Activated CD4-positive, alpha-beta T cell treated with anti-CD3 and anti-CD28 coated beads, Interleukin-2, amount 50 U/mL, for 1 hour (primary cell): ENCODE measurements at places on chromosomes 5 and 9.

DNA sequence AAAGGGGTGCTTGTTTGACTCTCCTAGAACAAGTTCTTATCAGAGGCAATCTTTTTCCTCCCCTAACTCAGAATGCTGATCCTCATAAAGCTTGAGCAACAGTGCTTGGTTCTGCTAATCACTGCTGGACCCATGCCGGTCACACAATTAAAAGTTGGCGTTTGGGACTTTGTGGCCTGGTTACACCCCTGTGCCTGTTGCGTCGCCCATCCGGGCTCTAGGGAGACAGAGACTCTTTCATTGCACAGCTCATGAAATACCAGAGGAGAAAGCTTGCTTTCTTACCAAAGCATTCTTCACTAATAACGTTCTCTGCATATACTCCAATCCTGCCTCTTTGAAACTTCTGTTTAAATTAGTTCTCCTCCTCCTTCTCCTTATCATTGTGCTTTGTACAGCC is 301.1 kb downstream of the NR3C1 start:
- DNase-seq = no peak

- DNase-seq = no peak
Observed at GRCh38 chr5:137273511-137273910, 225.6 kb downstream of the SPOCK1 start.

DNA sequence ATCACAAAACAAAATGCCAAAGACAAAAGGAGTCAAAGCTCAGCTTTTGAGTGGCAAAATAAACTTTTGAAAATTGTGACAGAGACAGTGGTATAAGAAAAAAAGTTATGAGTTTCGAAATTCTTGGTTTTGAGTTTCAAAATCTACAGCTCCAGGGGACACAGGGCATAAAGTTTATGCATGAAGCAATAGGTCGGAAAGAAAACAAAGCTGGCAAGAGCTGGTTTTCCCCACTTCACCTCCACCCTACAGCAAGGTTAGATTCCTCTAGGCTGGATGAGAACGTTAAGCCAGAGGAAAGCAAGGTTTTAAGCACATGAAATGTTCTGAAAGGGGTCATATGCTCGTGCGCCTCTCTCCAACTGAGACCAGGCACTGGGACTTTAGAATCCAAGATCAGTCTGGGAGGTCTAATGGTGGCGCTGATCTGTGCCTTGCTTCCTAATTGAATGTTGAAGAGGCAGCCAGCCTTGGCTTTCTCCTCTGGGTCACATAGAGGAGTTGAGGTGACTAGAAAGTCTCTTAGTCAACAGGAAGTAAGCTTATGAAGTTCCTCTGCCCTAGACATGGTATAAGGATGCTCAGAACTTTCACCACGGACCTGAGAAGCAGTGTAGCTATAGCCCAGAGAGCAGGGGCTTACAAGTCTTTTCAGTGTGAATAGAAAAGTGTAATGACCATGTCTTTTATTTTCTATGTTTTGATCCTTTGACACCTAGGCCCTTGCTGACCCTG is 167.7 kb upstream of the DMAC1 start:
- DNase-seq = no peak

DNA sequence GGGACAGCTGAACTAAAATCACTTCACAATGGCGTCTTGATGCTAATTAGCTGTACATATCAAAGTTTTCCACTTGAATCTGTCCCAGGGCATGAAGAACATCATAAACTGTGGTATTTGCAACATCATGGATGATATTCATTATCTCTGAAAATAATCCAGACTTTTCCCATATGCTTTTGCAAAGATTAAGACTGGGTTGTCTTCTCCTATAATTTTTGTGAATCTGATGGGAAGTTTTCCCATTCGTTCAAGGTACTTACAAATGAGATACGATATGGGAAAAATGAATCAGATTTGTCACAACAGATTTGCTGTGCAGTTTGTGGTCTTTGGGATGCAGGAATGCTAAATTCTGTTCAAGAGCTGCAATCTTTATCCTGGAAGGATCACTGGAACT is 17.4 kb upstream of the ADAMTS16 start:
- DNase-seq = no peak

GRCh38 chr9:130285271-130285670 is 19.7 kb downstream of the HMCN2 start:
- DNase-seq = no peak

DNA sequence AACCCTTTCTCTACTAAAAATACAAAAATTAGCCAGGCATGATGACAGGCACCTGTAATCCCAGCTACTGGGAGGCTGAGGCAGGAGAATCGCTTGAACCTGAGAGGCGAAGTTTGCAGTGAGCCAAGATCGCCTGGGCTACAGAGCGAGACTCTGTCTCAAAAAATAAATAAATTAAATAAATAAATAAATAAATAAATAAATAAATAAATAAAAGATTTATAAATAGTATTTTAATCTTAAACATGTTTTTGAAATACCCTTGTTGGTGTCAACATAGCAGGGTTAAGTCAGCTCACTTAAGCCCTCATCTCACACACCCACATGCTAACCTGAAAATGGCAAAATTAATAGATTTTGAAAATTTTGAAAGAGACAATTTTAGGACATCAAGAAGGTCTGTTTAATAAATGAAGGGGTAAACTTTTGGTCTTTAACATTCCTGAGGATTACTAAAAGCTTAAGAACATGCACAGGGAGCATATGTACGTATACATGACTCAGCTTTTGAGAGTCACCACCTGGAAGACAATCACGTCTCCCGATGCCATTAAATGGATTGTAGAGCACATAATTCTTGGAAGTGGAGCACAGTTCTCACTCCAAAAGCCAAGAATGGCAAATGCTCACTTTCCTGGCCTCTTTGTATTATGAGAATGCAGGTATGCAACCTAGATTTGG is 202.5 kb downstream of the GDNF start:
- no peak for DNase-seq

GRCh38 chr9:123191680-123192079 is 76.7 kb downstream of the STRBP start:
- no peak for DNase-seq

DNA sequence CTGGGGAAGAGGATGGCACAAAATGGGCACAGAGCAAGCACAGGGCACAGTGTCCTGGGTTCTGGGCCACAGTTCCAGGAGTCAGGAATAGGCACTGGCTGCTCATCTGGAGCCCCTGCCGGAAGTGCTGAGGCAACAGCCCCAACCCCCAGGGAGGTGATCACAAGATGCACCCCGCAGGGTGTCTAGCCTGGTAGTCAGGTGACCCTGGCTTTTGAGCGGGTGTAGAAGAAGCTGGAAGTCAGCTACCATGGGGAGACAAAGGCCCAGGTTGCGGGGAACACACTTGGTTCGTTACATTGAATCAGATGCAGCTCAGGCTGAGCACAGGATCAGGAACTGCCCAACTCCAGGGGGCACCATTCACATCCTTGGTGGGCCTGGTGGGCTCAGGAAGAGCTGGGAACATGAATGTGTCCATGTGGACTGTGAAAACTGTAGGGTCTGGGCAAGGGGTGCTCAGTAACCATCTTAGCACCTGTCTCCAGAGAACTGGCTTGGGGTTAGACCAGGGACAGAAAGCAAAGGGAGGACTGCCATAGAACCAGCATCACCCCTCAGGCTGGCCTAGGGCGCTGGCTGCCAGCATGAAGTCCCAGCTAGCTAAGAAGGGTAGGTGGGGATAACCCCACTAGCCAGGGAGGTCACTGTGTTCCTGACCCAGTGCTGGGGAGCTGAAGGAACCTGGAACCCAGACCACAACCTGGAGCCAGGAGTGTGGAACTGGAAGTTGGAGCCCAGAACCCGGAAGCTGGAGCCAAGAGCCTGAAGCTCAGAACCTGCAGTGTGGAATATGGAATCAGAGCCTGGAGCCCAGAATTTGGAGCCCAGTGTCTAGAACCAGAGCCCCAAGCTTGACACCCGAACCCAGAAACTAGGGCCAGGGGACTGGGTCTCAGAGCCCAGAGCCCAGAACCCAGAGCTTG is 6.1 kb upstream of the SLC34A1 start:
- DNase-seq = no peak
